NCI-H774 (cell line): ENCODE measurements at places on chromosomes 6 and 20.

GRCh38 chr6:75268121-75268987, 16.2 kb downstream of the TMEM30A start:
- no peak for DNase-seq

DNA sequence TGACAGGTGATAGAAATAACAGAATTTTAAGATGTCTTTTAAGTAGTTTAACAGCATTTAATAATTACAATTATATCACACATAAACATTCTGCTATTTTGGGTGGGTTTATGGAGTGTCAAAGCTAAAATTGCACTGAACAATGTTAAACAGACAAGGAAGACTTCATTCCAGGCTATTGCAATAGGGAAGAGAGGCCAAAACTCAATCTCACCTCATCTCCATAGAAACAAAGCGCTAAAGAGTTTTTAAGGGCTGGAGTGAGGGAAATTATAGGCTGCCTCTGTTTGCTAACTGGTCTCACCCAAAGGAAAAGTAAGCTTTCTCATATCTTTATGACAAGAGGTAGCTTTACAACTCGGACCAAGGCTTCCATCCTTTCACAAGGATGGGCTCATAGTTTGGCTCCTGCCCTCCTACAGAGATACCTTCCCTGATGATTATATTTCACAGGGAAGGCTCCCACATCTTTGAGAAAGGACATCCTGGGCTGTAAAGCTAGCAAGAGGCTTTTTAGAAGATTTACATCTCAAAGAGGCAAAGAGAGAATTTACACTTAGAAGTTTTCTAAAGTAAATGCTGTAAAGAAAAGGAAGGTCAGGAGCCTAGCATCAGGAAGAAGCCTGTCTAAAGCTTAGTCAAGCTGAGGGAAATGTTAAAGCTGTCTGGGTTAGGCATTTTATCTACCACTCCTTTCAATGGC, 350.2 kb upstream of the IMPG1 start:
- DNase-seq: no peak

DNA sequence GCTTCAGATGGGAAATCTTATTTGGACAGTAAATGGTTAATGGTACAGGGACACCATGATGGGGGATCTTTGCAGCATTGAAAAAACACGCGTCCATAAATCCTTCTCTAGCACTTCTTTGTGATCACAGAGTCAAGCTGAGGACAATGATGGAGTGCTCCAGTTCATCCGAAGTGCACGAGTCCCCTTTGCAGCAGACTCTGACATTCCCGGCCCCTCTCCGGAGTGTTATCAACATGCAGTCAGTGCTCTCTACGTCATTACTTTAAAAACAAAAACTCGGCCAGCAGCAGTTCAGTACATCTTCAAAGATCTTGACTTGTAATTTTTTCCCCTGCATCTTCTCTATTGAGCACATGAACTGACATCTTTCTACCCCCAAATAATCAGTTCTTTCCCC, 185.5 kb upstream of the AKAP12 start:
- no peak for DNase-seq

- no peak for DNase-seq
These were observed 2.6 kb upstream of the CST9 start for GRCh38 chr20:23608251-23608846.

- no peak for DNase-seq
These were observed 54.2 kb downstream of the BCAS4 start for GRCh38 chr20:50848846-50849673.

- DNase-seq: no peak
These were observed 44.7 kb downstream of the SOBP start for GRCh38 chr6:107534571-107535141.

- DNase-seq: no peak
These were observed 10.7 kb downstream of the SLC22A23 start for GRCh38 chr6:3446184-3446583.

DNA sequence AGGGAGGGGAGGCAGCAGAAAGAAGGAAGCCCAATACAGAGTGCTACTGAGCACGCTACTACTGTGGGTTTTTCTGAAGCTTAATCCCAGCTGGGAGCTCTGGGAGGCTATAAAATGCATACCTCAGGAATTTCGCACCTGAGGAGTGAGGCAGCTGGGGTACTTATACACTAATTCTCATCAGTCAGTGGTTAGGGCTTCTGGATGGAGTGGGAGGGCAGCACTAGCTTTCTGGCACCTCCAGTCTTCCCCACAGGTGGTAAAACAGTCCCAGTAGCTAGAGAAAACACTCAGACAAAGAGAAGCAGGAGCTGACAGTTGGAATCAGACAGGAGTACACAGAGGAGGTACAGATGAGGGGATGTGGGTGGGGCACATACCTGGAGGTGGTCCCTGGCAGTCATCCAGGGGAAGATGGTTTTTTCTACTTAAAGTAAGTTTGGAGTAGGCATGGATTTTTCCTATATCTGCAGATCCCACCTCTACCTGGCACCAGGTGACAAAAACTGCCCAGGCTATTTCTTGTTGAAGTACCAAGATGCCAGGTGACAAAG, 37.8 kb downstream of the CPXM1 start:
- DNase-seq: no peak

GRCh38 chr20:16821211-16822089, 73.3 kb downstream of the OTOR start:
- peak; percentile 1 for DNase-seq

DNA sequence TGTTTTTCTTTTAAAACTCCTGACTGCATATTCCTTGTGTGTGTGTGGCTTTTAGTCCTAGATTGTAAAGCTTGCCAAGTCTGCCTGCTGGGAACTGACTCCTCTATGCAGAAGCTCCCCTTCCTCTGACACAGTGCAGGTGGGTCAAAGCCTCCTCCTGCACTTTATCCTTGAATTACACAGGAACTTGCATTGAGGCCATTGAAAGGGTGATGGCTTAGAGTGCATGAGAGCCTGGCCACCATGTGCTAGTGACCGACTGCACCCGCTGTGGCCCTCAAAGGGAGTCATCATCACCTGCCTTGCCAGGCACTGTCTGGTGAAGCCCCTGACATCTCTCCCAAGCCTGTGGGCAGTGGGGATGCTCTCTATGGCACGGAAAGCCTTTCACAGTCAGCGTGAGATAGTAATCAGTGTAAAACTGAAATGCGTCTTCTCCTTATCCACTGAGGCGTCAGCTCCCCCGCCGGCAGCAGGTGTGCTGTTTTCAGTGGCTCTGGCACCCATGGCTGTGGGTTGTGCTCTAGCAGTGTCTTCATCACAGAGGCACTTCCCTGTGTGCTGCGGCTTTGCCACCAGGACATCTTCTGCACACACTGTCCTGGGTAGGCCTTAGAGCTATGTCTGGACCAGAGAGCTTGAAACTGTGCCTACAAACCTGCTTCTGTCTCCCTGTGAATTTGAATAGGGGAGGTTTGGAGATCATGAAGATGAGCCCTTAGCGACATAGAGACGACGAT, 87.9 kb downstream of the THBS2 start:
- no peak for DNase-seq
